Activated CD8-positive, alpha-beta memory T cell treated with anti-CD3 and anti-CD28 coated beads for 1 hour (primary cell): ENCODE measurements at places on chromosomes 2 and 18.

GRCh38 chr2:173999272-173999671 is 34.1 kb upstream of the SP3 start:
- no peak for DNase-seq

GRCh38 chr2:218722876-218723785 is 12.5 kb downstream of the TTLL4 start:
- no peak for DNase-seq

DNA sequence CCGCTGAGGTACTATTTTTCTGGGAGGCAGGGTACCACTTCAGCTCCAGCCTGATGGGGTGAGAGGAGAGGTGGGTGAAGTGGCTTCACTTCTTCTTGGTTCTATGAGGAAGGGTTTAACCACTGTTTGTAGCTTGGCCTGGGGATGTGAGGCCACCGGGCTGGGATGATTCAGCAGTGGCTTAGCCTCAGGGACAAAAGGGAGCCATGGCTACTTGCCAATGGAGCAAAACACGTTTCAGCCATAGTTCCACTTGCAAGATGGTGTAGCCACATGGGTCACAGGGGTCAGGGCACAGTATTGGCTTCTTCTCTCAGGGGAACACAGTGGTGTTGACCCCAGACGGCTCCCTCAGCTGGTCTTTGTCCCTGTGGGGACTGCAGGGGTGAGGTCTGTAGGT is 14.9 kb downstream of the ZDBF2 start:
- no peak for DNase-seq

DNA sequence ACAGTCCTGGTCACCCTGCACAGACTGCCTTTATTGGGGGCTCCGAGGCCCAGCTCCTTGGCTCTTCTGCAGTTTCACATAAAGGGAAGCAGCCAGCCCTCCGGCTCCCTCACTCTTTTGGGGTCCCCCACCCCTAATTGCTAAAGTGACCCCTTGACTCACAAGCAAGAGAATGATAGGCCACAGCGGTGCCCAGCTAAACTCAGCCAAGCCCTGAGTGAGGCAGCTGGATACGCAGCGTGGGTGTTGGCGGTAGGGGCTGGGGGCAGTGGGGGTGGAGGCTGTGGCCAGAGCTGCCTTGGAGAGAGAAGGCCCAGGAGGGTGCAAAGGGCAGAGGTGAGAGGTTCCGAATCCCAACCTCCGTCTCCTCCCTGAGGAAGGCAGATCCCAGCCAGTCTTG is 25.5 kb upstream of the ALPP start:
- DNase-seq, result no peak

- no peak for DNase-seq
Measured at GRCh38 chr18:22451796-22452195, 34.1 kb upstream of the CTAGE1 start.

- DNase-seq, result no peak
Measured at GRCh38 chr2:15471606-15472005, 89.5 kb downstream of the NBAS start.

DNA sequence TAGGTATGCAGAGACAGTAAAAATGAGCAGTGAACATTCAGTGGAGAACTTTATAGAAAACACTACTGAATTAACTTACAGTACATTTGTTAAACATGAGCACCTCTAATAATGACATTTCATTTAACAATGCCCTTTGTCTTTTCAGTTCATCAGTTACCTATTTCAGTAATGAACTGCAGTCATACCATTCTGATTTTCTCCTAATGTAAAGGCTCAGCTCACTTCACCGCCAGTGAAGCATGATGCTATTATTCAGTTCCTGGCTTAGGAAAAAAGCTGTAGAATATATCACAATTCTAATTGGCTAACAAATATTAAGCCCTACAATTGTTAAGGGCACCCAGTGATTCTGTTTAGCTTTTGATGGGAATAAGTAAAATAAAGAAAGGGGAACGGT is 37.1 kb upstream of the CCDC93 start:
- DNase-seq, result no peak

DNA sequence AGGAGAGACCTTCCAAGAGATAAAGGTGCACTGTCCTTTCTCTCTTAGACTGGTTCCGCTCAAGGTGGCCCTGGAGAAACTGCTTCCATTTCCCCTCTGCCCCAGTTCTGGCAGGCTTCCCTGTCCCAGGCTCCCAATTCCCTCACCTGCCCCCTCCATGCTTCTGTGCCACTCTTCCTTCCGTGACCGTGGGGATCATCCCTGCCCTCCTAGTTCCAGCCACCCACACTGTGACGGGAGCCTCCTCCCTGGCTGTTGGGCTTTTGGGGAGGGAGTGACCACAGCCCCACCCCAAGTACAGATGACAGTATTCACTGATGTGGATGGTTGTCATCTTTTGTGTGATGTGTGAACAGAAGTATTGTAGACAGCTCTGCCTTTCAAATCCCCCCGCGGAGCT is 2.8 kb downstream of the IMPA2 start:
- DNase-seq, result no peak

- DNase-seq, result no peak
Measured at GRCh38 chr2:208049441-208049840, 24.1 kb upstream of the PLEKHM3 start.

DNA sequence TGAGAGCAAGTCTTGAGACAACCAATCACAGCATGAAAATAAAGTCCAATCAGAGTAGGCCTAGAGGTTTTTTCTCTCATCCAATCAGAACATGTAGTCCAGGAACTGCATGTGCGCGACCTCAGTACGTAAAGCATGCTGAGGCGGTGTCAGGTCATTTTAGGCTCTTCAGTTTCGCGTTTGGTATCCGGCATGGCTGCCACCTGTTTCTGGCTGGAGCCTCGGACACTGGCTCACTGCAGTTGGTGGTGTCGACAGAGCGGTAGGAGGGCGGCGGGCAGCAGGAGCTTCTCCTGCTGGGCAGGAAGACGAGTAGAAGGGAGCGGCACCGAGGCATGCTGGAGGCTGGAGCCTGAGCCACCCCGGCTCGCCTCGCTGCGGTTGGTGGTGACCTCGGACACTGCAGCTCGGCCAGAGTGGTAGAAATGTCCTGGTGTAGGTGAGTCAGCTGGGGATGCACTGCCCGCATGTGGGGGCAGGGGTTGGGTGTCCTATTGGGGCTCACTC is 15.8 kb downstream of the CCDC74A start:
- no peak for DNase-seq

DNA sequence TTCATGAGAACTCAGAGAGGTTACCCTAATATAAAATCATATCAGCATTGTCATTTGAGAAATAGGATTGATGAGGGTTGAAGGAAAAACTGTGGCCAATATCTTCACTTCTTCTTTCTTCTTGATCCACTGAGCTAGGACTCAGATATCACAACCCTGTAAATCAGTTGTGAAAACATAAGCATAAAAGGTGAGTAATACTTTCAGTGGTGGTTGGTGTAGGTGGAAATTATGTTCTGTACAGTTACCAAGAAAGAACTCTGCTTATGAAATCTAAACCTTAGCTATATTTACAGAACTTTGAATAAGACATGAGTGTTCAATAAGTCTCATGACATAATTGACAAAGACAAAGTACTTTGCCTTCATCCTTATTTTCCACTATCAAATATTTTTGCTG is 56.3 kb downstream of the PAX3 start:
- no peak for DNase-seq

DNA sequence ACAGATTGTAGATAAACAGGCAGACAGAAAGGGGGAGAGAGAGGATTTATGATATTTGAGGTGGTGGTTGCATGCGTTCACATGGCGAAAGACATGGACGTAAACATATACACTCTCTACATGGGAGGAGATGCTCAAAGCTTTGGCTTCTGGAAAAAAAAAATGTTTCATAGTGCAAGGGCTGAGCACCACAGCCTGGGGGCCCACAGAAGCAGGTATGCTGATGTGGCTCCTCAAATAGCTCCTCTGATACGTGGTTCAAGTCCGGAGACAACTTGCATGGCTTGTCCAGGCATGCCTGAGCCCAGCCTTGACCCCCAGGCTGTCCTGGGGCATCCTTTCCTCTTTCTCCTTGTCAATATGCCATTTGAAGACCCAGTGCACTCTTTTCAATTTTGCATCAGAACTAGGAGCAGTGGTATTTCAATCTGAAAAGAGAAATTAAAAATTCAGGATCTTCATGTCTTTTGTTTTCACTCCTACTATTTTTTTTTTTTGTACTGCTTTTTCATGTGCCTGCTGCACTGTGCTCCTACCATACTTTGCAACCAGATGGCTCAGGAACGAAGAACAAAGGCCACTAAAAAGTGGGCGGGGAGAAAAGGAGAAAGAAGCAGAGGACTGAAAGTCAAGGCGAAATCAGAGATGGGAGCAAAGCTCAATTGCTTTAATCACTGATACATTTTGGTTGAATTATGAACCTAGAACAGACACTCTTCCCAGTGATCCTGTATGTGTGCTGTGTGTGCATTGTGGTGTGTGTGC is 495.7 kb upstream of the TCF4 start:
- DNase-seq, result no peak

DNA sequence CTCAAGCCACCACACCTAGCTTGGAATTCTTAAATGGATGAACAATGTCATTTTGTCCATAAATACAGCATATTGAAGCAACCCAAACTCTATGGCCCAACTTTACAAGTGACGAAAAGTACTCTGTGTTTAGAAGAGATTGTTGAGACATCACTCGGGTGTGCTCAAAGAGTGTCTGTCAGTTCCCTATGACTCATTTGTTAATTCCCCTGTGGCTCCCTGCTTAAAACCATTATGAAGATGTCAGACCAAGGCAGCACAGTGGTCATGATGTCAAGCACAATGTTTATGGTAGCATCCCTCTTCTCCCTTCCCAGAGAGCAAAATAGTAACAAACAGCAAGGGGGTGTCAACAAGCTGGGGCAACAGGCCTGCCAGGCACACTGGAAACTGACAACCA is 3.0 kb downstream of the LYG1 start:
- DNase-seq, result no peak

DNA sequence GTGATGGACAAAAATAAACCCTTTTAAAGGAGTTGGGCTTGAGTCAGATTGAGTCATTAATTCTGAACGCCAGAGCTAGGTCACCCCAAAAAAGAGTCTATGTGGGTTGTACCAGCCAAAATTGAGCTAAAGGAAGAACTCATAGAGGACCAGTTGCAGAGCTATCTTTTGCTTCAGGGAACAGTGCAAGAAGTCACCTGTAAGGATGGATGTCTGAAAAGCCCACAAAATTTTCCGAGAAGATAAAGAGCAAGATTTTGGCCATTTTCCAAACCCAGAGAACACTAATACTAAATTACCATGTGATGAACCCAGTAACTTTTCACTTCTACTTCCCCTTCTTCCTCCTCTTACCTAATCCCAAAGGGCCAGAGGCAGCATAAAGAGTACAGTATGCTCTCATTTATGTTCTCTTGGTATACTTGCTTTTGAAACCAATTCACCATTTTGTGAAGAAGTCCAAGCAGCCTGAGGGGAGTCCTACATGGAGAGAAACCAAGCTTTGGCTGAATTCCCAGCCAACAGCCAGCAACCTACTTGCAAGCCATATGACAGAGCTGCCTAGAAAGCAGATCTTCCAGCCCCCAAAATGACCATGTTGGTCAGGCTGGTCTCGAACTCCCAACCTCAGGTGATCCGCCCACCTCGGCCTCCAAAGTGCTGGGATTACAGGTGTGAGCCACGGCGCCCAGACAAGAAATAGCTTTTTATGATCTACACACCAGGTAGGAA is 551.7 kb downstream of the SATB2 start:
- DNase-seq, result no peak

GRCh38 chr18:48956356-48956755 is 5.6 kb upstream of the SMAD7 start:
- no peak for DNase-seq

DNA sequence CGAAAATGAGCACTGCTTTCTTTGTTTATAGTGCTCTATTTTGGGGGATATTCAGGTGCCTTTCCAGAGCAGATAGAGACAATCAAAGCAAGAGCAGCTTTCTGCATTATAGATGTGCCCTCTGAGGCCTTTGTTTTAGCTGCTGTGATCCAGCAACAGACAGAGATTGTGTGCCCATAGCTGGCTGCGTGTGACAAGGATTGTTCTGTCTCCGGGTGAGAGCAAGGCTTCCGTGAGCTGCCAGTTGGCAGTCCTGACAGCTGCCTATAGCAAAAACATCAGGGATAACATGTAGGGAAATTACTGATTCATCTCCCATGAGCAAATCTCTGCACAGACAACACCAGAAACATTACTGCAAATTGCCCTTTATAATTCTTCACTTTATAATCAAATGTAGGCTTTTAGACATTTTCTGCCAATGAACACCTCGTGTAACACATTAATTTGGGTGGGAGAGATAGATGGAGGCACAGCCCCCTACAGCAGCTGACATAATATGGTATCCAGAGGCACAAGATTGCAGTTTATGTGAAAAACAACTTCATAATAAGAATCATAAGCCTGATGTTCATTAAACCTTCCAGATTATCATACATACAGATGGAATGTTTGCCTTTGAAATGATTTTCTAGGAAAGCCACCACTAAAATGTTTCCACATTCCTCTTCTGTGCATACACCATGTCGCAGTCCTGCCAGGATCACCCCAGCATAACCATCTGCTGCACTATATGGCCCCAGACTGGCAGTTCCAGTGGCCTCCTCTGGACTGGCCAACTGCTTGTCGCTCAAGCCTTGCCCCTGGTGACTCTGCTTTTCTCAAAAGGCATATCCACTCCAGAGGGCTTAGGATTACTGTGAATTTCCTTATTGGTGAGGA is 131.2 kb downstream of the TRIB2 start:
- no peak for DNase-seq

DNA sequence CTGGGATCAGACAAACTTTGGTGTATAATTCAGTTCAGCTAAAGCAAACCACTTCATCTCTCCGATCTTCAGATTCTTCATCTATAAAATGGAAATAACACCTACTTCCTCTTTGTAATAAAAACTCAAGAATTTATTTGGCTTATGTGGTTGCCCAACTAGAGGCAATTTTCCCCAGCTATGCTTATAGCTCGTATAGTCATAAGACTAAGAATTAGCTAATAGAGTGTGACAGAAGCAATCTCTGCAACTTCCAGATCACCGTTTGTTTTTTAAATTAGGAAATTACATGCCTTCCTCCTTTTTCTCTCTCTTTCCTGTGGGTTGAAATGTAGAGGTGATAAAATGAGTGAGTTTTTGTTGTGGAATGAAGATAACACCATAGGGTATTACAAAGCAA is 35.3 kb upstream of the KCNF1 start:
- DNase-seq, result no peak

- DNase-seq, result no peak
Measured at GRCh38 chr2:181396256-181397123, 60.7 kb upstream of the ITGA4 start.

DNA sequence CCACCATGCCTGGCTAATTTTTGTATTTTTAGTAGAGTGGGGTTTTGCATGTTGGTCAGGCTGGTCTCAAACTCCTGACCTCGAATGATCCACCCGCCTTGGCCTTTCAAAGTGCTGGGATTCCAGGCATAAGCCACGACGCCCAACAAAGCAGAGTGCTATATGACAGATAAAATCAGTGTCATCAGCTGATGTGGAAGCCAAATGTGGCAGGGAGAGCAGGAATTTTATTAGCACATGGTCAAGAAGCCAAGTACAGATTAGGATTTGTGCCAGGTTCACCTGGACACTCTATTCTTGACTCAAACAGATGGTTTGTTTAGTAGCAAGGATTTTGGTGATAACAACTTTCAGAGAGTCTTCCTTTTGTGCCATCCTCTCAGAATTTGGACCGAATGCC is 62.7 kb downstream of the LCLAT1 start:
- no peak for DNase-seq
